ENCODE measurements at places on chromosomes 5 and 9.

GRCh38 chr5:39156082-39156481 is 63.3 kb downstream of the FYB1 start:
- no peak for DNase-seq

DNA sequence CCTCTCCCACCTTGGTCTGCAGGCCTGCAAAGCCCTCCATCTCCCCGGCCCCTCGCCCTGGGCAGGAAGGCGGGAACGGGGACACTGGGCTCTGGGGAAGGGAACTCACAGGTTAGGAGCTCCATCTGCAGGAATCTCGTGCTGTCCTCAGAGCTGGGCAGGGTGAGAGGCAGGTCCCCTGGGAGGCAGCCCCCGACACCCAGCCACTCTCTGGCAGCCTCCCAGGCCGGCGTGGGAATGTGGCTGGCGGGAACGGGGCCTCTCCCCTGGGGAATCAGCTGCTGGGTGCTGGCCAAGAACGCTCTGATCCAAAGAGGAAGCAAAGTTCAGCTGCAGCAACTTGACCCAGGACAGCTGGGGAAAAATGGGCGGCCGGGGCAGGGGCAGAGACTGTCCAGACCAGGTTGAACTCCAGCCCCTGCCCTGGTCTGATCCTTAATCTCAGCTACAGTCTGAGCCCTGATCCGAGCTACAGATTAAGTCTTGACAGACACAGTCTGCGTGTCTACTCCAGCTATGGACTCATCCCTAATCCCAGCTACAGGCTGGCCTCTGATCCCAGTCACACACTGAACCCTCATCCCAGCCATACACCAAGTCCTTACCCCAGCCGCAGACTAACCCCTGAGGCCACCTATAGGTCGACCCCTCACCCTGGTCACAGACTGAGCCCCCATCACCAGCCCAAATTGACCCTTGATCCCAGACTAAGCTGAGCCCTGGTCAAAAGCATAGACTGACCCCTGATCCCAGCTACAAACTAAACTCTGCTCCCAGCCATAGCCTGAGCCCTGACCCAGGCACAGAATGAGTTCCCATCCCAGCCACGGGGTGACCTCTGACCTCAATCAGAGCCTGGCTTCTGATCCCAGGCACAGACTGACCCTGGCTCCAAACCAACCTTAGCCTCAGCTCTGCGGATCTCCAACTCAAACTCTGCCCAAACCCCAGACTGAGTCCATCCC is 37.3 kb upstream of the EGFL7 start:
- no peak for DNase-seq

DNA sequence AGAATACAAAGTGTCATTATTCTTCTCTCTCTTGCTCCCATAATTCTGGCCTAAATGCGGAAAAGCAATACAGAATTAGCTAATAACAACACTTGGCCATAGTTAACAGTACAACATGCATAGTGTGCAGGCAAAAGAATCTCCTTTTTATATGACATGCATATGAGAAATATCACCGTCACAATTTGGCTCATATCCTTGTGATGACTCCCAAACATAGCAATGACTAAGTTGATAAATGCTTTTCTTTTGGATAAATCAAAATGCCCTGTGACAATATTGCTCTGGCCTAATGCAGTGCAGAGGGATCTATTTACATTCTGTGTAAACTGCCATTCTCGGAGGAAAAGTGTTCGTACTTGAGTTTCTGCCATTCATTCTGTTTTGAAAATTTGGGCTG is 121.9 kb upstream of the GHR start:
- DNase-seq = no peak

DNA sequence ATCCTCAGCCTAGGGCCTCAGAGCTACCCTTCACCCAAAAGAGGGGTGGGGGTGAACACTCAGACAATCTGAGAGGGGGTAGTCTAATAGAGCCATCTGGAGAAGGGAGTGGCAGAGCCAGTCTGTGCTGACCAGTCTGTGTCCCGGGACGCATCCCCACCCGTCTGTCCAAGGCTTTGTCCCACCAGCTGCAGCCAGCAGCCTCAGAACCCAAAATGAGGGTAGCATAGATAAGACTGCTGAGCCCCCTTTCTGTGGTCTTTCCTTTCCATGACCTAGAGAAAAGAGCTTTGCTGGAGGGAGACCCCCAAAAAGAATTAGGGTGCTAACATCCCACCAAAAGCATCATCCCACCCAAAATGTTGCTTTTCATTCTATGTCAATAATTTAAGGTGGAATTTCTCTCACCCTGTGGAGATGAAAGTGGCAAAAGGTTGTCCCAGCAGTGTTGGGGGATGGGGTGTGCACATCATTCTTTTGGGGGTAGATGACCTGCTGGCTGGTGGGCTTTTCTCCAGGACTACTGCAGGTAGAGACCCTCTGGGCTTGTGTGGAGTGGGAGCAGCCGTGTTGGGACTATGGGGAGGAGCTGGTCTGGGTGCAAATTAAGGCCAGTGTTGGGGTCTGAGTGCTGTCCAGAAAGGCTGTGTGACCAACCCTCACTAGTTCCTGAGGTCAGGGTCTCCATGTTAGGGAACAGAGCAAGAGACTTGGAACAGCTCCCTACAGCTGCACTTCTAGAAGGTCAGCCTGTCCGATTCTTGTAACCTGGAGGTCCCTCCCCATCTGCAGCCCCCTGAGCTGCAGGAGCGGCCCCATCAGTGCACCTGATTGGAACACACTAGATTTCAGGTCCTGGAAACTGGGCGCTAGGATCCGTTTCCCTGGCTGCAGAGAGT is 19.9 kb downstream of the URM1 start:
- DNase-seq = no peak

DNA sequence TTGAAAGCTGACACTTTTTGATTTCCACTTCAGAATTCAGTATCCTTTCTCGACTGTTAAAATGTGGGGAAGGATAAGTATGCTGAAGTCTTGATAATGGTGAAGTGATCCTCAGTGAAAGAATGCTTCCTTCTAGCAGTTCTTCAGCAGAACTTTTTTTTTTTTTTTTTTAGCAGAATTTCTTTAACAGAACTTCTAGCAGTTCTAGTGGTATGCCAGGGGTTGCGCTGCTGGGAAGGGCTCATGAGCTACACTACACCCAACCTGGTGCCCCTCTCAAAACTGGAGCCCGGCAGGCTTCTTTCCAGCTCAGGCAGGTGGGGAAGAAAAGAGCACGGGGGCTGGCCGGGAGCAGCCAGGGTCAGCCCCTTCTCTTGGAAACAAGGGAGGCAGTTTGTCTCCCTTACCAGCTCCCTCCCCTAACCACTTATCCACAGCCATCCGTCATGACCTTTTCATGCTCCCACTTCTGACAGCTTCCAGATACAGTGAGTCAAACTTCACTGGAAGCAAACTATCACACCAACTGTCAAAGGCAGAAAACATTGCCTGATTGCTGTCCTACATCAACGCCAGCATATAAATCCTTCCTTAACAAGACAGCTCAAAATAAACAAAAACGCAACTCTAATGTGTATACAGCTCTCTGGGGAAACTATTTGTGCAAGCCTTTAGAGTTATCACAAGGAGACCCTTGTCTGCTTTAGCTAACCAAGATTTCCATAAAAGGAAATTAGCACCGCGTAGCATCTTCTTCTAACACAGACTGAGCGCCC is 211.5 kb downstream of the GAPVD1 start:
- no peak for DNase-seq

DNA sequence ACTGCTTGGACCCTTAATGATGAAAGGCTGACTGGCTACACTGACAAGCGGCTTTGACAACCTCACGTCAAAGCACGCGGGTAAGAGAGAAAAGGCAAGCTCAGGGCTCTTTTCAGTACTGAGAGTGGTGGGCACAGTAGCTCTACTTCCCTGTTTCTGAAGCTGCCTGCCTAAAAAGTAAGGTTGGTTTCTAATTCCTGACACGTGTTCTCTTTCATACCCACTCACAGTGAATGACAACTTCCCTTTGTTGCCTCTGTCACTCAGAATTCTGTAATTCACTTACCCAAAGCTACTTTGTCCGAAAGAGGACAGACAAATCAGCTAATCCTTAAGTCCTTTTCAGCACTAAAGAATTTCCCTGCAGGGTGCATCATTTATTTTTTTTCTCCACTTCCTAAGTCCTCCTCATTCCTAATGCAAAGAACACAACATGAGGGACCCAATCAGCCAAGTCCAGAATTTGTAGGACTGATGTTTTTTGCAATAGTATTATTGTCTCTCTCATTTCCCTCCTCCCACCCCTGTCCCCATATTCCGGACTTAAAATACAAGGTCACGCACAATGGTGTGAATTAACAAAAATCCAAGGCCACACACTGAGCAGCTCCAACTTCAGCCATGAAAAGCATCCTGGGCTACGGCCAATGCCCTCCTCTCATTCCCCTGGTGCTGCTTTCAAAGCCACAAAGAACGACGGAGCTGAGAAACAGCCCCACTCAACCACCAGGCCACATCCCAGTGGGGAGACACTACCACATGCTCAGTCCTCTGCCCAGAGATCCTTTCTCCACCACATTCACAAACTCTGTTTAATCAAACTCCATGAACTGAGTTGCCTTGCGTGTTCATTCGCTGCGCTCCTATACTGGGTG is 221.0 kb downstream of the TSSK1B start:
- no peak for DNase-seq

DNA sequence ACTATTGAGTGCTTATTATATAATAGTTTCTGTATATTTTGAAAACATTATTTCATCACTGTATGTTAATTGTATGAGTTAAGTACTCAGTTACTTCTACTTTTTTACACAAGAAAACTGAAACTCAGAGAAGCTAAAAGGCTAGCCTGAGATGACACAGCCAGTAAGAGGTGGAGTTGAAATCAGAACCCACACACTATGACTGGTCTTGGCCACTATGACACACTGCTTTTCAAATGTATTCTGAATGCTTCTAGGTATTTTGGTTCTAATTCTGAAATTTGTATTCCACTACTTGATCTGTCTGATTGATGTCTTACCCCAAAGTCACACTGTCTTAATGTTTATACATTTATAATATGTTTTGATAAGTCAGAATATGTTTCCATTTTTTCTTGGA is 181.8 kb downstream of the ZDHHC21 start:
- no peak for DNase-seq

GRCh38 chr9:133508046-133508445 is 16.7 kb downstream of the MYMK start:
- DNase-seq = no peak

DNA sequence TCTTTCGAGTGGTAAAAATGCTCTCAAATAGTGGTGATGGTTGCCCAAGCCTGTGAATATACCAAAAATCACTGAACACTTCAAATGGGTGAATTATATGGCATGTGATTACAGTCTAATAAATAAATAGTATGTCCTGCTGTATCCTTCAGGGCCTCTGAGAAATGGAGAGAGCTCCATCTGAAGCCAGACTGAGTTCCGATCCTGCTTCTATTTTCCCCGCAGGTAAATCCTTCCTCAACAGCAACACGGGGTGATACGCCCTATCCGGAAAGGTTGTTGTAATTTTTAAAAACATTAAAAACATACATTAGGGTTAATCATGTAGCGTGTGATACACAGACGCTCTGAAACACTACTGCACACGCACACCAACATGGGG is 695 bp upstream of the SNAPC3 start:
- DNase-seq = no peak

DNA sequence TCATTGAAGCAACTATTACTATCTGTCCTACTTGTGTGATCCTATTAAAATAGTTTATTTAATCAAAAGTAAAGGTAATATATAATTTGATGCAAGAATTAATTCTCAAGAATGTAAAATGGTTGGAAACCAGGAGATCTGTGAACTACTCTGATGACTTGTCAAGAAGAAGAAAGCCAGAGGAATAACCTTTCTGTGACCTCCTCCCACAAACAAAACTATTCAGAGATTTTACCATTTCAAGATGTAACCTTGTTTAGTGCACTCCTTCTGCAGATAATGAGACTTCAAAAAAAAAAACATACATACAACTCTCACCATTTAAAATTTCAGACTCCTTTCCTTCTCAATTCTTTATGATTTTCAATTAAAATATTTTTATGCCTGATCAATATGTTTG is 79.5 kb downstream of the RFX3 start:
- no peak for DNase-seq

- DNase-seq = no peak
Measured at GRCh38 chr5:144004146-144004545, 166.3 kb downstream of the YIPF5 start.

All from activated T-helper 2 cell treated with anti-CD3 and anti-CD28 coated beads, Interferon-gamma antibody, Interleukin-2, Interleukin-4, amounts not matched to agents 10 μg/mL and 5 μg/mL and 100 μg/mL, durations not matched to agents 14 hours and 24 hours and 36 hours (primary cell).